ENCODE measurements at places on chromosomes 13 and 19.

DNA sequence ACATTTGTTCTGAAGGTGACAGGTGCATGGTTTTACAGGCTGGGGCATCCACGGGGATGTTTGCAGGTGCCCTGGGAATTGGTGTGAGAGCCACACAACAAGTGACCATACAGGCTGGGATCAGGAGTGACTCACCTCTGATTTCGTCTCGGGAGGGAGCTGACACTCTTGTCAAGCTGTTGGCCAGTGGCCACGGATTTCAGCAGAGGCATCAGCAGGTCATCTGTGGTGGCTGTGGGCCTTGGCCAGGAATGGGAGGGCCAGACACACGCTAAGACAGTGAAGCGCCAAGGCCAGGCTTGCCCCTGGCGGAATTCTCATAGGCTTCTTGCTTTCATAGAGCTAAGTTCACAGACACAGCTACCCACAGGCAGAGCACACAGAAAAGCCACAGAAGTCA lies 108.6 kb downstream of the HSPH1 start:
- no peak for DNase-seq

DNA sequence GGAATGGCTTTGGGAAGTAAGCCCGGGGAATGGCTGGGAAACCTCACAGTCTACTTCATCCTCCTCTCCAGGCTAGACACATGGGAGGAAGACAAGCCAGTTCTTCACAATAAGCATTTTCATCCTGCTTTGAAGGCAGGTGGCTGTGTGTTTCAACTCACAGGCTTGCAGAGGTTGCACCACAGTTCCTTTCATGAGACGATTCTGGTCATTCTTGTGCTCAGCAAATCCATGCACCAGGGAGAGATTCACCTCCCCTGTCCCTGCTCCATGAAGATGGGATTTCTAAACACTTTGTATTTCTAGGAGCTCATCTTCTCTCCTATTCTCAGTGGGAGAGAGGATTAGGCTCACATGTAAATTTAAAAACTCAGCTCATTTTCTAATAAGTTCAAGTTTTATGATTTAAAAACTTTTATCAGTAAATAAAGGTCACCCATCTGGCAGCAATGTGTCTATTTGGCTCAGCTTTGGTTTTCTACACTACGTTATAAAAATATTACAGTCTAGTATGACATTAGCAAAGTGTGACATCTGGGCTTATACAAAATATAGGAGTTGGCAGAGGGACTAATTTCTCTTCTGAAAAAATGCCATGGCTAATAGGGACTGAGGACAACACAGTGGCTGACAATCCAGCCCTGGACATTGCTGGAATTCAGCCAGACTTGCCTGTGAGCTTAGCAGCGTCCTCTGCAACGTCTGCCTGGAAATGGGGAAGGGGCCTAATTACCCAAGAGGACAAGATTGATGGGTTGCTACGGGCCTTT lies 283.2 kb upstream of the SLC10A2 start:
- peak; percentile 13 for DNase-seq

DNA sequence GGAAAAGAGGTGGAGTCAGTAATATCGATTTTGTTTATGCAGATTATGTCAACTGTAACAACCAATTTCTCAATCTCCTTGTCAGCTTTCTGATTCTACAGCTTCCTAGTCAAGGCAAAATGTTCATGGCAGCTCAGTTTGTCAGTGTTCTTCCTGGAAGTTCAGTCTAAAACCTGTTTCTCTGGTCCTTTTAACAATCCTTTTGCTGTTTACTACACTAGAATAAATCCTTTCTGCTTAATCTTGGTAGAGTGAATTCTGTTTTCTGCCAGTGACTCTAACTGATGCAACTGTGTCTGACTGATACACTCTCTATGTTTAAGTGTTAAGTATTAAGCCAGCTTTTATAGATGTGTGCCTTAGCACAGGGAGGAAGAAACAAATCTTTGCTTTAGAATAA lies 516.9 kb upstream of the KLF12 start:
- no peak for DNase-seq

DNA sequence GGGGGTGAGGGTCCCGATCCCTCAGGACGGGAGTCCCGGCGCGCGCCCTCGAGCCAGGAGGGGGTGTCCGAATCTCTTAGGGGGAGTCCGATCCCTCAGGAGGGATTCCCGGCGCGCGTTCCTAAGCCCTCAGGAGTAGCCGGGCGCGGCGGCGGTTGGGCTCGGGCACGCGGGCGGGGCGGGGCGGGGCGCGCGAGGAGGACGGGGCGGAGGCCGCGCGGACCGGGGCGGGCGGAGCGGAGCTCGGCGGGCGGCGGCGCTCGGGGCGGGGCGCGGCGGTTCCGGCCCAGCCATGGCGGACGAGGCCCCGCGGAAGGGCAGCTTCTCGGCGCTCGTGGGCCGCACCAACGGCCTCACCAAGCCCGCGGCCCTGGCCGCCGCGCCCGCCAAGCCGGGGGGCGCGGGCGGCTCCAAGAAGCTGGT lies at the start of gene CUL4A:
TSS of gene CUL4A (plus strand) at position 278 of the 423 bp plus-strand sequence. CDS start at position 293, 15 bp downstream.
- no peak for DNase-seq

- DNase-seq, result no peak
Measured at GRCh38 chr19:9935506-9936325, 599 bp downstream of the OLFM2 start.

GRCh38 chr13:46211116-46211482 lies 629 bp upstream of the LRRC63 start:
- no peak for DNase-seq

DNA sequence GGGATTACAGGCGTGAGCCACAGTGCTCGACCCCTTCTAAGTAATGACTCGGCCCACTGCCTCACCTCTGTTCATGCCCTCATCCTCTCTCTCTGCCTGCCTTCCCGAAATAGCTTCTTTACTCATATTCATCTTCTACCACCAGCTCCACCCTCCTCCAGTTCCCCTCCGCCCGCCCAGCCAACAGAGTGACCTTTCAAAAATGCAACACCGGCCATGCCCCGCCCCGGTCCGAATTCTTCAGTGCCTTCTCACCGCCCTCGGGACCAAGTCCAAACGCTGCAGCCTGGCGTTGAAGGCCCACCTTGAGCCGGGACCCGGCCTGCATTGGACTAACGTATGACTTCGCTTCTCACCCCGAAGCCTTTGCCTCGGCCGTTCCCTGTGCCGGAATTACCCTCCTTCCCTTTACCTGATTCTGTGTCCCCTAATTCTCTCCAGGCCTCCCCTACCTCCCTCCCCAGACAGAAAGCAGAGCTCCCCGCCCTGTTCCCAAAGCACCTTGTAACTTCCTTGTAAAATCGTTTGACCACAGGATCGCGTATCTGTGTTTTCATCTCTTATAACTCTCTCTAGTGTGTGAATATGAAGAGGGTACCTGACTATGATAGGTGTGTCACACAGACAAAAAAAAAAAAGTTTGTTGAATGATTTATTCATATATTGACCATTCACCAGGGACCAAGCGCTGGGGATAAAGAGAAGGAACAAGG lies 8.1 kb upstream of the MUC16 start:
- DNase-seq, result no peak

DNA sequence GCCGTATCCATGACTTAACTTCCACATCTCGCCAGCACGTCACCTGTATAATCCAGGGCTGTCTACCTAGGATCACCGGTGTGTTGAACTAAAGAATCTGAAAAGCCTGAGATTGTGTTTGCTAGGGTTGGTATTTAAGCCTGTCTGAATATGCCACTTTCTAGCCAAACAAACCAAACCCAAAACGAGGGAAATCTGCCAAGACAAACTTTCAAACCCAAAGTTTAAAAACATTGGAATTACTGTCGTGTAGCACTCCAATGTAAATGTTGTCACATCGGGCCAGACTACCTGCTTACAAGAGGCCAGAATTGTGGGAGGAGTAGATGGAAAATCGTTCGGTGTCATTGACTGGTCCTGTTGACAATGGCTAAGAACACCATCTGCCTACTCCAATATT lies 747.8 kb downstream of the EFNB2 start:
- DNase-seq, result no peak

DNA sequence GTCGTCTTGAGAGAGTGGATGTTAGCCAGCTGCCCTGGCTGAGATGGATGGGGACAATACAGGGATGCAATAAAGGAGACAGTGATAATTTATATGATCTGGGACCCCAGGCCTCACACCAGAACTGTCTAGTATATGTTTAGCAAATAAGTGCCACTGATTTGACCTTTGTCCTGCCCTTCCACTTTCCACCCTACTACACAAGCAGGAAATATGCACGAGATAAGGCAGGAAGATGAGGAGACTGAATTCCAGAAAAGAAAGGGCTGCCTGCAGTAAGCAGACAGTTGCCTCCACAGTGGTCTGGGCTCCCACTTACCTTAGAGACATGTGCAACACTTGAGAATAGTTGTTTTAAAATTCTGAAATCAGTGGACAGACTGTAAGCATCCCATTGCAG lies 80.2 kb upstream of the ZNF91 start:
- DNase-seq, result no peak

- no peak for DNase-seq
Measured at GRCh38 chr19:47228937-47229675, 1.9 kb downstream of the BBC3 start.

DNA sequence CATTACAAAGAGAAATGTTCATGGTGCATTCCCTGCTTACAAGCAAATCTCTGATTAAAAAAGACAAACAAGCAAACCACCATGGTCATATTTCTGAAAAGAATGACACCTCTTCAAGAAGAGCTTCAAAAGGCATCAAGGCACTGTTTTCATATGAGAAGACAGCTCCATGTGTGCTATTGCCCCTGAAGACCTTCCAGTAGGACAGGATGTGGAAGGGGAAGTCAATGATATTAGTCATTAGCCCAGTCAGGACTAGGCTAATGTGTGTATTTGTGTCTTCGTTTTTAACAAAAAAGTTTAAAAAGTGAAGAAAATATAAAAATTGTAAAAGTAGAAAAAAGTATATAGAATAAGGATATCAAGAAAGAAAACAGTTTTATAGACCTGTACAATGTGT lies 534.7 kb upstream of the ARGLU1 start:
- DNase-seq, result no peak

GRCh38 chr19:4537953-4538600 lies 1.8 kb downstream of the LRG1 start:
- no peak for DNase-seq

DNA sequence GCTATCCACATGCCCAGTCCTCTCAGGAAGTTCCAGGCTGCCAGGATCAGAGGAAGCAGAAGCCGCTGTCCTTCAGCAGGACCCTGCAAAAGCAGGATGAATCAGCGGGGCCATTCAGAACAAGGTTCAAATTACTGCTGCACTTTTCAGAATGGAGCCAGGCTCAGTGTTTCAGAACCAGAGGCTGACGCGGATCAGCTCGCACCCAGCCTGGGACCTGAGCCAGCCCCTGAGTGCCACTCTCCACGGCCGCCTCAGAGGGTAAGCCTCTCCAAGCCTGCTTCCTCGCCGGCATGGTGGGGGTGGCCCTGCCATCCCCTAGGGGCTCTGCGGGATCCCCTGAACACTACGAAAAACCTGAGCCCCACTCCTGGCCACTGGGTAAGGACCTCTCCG lies 24.7 kb downstream of the RASA3 start:
- DNase-seq, result no peak

DNA sequence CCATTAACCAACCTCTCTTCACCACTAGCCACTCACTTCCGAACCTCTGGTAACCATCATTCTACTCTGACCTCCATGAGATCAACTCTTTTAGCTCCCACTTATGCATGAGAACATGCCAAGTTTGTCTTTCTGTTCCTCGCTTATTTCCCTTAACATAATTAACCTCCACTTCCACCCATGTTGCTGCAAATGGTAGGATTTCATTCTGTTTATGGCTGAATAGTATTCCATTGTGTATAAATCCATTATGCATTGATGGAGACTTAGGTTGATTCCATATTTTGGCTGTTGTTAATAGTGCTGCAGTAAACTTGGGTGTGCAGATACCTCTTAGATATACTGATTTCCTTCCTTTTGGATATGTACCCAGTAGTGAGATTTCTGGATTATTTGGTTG lies 30.2 kb downstream of the ZNF382 start:
- DNase-seq, result no peak

DNA sequence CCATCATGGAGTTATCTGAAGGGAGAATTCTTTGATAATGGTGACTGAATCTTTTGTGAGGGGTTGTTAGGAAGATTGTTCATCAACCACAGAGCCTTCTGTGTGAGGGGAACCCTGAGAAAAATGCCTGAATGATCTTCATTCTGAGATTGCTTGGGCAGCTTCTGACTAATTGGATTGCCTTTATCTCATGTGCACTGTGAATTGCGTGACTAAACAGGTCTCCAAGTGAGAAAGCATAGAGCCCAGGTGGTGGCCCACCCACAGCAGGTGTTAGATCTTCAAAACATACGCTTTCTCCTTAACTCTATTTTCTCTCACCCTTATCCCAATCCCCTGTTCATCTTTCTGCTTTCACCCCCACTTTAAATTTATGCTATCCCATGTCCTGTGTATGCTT lies 58.3 kb downstream of the DOCK9 start:
- DNase-seq, result no peak

- no peak for DNase-seq
Measured at GRCh38 chr13:45362939-45363338, 22.0 kb upstream of the TPT1 start.

DNA sequence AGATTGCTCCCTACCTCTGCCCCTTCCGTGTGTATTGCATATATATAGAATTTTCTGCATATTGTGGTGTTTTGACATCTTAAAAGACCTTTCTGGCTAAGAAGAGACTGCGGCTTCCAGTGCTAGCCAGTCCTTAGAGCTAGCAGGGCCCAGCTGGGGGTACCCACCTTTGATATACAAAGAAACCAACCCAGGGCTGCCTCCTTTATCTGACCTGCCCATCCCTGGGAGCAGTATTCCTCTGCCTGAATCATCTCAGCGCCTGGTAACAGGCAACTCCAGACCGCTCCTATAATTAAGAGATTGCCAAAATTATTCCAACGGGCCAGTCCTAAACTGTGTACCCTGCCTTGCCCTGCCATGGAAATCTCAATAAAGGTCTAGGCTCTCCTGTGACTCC lies 186.3 kb upstream of the RNF113B start:
- DNase-seq, result no peak

GRCh38 chr13:102873653-102874052 lies 27.8 kb downstream of the ERCC5 start:
- DNase-seq, result no peak

- no peak for DNase-seq
Measured at GRCh38 chr19:56660381-56661107, 11.0 kb downstream of the ZNF835 start.

DNA sequence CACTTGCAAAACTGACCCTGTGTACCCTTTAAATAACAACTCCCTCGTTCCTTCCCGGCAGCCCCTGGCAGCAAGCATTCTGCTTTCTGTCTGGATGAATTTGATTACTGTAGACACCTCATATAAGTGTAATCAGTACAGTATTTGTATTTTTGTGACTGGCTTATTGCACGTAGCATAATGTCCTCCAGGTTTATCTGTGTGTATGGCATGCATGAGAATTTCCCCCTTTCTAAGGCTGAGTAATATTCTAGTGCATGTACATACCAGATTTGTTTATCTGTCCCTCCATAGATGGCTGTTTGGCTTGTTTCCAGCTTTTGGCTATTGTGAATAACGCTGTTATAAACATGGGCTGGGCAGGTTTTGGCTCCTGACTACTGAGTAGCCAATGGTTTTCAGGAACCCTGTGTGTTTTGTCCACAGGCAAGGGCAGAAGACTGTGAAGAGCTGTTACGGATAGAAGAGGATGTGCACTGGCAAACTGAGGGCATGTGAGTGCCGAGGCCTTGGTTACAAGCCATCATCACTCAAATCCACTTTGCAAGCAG lies 98.0 kb downstream of the ESD start:
- no peak for DNase-seq
